ENCODE measurements at places on chromosomes 2 and 18.

DNA sequence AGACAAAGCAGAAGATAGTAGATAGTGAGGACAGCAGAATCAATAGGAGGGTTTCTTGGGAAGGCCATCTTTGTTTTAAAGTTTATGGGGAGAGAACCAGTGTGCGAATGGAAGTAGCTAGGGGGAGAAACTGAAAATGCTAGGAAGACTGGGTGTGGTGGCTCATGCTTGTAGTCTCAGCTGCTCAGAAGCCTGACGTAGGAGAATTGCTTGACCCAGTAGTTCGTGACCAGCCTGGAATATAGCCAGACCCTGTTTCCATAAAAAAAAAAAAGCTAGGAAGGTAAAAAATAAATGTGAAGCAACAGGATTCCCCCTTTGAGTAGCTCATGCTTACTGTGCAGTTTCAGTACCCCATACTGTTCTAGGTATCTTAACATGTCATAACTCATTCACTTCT, 19.2 kb upstream of the DRC1 start:
- no peak for DNase-seq

GRCh38 chr18:69885841-69886531, 61.7 kb downstream of the CD226 start:
- no peak for DNase-seq

GRCh38 chr2:188813857-188814256, 160.3 kb upstream of the COL3A1 start:
- DNase-seq = no peak

GRCh38 chr2:1739961-1740715, 4.2 kb downstream of the PXDN start:
- DNase-seq = no peak

GRCh38 chr2:65877331-65878010, 445.1 kb upstream of the SPRED2 start:
- DNase-seq = no peak

DNA sequence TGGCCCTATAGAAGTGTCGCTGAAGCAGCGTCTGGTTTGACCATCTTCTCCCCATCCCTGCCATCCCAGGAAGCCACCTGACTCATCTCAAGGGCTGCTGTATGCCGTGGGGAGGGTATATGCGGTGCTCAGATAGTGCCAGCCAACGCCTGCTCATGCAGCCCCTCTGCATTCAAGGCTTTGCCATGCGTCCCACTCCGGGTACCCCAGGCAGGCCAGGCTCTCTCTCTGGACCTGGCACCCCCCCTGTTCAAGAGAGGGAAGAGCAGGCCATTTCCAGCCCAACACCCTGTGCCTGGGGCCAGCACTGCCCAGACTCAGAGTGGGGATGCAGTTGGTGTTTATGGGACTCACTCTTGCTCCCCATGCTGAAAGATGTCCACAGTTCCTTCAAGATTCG, 130.0 kb downstream of the GLI2 start:
- DNase-seq = no peak

DNA sequence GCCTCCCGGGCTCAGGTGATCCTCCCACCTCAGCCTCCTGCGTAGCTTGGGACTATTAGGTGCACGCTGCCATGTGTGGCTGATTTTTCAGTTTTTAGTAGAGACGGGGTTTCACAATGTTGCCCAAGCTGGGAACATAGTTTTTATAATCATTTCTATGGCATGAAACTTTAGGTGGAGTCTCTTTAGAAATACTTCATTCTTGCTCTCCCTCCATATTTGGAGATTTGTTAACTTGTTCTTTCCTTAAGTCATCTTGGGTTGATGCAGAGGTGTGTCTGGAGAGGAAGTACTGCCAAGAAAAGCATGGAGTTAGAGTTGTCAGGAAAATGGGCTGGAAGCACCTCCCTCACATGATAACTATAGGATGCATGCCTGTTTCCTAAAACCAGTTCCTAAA, 17.4 kb downstream of the ZNF532 start:
- no peak for DNase-seq

DNA sequence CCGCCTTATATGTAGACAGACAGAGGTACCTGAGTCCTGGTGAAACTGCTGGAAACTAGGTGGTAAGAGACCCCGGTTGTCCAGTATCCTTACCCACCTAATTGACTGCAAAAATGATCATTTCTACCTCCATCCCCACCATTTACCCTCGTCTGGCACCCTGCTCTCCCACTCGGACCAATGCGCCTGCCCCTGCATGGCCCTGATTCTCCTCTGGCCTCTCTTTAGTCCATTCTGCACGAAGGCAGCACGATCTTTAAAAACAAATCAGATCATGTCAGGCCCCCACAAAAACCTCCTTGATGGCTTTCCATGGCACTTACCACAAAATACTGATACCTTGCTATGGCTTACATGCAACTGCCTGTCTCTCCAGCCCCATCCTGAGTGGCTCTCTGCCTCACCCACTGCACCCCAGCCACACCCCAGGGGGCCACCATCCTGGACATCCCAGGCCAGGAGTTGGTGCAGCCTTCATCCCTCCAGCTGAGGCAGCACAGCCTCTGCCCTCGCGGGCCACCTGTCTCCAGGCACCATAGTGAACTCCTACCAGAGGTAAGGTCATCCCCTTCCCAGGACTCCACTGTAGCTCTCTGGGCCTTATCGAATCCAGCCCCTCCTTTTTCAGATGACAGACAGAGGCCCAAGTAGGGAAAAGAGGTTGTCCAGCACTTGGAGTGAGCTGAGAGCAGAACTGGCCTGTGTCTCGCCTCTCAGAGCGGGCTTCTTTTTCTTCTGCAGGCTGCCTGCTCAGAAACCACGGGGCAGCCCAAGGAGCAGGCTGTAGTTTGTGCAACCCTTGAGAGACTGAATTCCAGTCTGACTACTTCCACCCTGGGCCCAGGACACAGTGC, 12.3 kb upstream of the CIB4 start:
- DNase-seq = no peak

- DNase-seq = no peak
These were observed 13.6 kb upstream of the ZNF397 start for GRCh38 chr18:35227254-35227653.

DNA sequence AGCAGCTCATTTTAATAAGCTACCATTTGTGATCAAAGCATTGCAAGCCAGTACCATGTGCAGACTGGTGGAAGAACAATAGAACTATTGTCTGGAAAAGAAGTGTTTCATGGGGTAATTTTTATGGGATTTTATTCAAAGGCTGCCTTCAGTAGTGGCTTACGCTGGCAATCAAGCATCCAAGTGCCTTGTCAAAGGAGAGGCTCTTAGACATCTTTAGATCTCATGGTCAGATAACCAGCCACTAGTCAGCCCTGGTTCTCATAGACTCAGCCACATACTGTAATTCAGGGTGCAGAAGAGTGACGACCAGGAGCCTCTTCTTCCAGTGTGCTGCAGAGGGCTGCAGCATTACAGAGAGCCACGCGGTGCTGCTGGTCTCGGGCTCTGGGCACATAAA, 98.5 kb upstream of the NOSTRIN start:
- DNase-seq = no peak

Data from endothelial cell of umbilical vein (primary cell).